ENCODE measurements at places on chromosomes 7 and 10.

DNA sequence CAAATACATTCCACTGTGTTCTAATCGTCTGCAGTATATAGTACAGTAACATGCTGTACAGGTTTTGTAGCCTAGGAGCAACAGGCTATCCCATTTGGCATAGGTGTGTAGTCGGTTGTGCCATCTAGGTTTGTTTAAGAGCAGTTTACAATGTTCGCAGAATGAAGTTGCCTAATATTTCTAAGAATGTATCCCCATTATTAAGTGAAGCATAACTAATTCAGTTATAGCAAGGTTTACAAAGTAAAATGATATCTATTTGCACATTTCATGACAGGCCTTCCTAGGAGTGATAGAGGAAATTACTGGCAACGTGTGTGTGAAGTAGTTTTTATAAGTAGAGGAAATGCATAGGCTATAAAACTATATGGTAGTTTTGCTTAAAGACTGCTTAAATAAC, 4.0 kb downstream of the CREM start:
- DNase-seq: no peak

GRCh38 chr7:121530227-121531174, 134.4 kb upstream of the FAM3C start:
- DNase-seq: peak; percentile 69

GRCh38 chr10:17265468-17265867, 37.4 kb downstream of the VIM start:
- DNase-seq: no peak

GRCh38 chr7:28615091-28615490, 202.8 kb downstream of the CREB5 start:
- DNase-seq: no peak

DNA sequence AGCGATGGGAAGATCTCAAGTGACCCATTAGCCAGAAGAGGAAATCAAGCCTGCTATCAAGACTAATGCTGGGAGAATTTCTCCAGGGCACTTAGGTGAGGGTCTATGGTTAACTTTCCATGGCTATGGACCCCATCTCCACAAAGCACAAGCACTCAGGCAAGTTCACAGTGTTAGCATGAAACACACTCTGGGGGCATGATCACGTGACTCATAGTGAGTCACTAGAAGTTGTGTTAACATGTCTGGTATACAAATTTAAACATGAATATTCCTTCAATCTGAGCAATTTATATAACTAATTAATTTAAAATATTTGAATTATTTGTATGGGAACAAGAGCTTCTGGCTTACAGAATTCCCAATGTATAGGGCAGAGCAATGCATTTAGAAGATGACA, 131.8 kb downstream of the FAM204A start:
- no peak for DNase-seq

GRCh38 chr10:76082232-76082631, 650.8 kb downstream of the LRMDA start:
- no peak for DNase-seq

GRCh38 chr10:10818082-10818481, 199.6 kb upstream of the CELF2 start:
- no peak for DNase-seq

- no peak for DNase-seq
Measured at GRCh38 chr7:23294549-23295400, 4.4 kb upstream of the MALSU1 start.

DNA sequence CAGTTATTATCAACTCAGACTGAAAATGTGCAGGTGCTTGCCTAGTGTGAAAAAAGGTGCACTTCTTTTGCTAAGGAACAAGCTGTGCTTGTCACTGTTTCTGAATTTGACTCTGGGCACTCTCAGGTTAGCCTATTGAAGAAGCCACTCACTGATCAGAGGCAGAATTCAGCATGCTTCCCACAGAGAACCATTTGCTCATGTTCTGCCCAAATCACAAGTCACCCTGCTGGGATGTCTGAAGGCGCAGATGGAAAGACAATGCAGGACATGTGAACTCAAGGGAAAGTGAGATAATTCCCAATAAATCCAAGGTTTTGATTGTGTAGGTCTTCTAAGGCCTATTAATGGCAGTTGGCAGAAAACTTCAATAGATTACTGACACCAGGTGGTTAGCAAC, 47.8 kb upstream of the CSTF2T start:
- no peak for DNase-seq

- DNase-seq: no peak
Measured at GRCh38 chr10:11510736-11511135, 100.7 kb downstream of the USP6NL start.

GRCh38 chr7:124440081-124440480, 325.5 kb downstream of the GPR37 start:
- no peak for DNase-seq

DNA sequence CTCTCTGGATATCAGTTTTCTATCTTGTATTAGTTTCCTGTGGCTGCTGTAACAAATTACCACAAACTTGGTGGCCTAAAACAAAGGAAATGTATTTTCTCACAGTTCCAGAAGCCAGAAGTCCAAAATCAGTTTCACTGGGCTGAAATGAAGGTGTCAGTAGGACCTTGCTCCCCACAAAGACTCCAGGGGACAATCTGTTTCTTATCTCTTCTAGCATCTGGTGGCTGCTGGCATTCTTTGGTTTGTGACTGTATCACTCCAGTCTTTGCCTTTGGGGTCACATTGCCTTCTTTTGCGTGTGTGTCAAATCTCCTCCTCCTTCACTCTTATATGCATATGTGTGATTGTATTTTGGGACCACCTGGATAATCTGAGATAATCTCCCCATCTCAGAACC, 153.0 kb upstream of the PRPS1L1 start:
- DNase-seq: no peak

DNA sequence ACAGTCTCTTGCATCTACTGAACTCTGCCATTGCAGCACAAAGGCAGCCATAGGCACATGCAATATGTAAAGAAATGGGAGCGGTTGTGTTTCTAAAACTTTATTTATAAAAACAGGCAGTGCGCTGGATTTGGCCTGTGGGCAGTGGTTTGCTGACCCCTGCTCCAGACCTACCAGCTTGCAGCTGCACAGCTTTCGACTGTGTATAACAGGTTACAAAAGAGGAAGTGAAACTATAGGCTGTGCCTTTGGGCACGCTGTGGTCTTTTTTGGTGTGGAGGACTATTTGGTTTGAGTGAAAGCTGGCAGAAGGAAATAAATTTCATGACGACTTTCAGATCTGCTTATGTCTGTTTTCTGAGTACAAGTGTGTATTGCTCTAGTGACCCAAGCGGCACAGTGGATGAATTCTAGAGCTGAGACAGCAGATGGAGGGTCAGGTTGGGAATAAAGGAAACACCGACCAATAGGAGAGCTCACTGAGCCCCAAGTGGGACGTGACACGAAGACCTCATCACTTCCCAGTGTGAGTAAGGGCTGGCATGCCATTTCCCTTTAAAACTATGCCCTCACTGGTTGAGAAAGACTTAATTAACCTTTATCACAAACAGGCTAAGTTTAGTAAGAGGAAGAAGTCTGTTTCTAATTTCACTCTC, 152.7 kb downstream of the ANK3 start:
- no peak for DNase-seq

- no peak for DNase-seq
Measured at GRCh38 chr7:134009314-134010110, 117.6 kb upstream of the LRGUK start.

DNA sequence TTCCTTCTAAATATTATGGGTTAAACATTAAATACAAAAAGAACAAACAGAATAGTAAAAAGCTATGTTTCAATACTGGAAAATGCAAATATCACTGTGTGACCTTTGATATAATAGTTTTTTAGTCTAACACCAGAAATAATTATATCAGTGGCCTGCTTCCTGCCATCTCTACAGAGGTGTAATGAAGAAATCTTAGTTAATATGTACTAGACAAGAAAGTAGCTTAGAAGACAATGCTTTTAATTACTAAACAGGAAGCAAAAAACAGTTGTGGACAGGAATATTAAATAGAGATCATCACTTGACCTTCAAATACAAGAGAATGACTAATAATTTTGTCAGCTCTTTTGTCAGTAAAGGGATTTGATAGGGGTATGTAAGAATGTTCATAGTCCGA, 47.4 kb upstream of the LRRN3 start:
- DNase-seq: no peak

DNA sequence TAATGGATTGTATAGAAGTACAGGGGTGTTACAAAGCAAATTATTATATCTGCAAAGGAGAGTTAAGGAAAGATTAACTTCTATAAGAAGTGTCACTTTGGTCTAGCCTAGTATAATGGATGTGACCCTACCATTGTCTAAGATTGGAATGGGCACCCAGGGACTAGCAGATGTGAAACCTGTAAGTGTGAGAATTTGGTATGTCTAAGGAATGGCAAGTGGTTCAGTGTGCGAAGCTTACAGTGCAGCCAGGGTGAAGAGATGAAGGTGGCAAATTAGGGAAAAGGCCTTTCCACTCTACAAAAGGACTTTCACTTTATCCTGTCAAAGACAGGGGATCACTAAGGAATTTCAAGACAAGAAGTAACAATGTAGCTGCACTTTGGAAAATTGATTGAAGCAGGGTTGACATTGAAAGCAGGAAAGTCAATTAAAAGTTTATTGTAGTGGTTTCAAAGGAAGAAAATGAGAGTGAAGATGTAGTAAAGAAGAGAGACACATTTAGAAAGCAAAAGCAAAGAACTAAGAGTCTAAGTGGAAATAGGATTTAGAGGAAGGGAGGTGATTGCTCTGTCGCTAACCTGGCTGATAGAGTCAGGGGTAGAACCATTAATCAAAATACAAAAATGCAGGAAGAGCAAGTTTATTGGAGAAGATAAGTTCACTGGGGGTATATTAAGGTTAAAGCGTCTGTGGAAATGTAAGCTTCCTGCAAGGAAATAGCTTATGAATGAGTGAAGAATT, 47.4 kb downstream of the KCND2 start:
- no peak for DNase-seq

GRCh38 chr10:59434463-59435321, 72.3 kb upstream of the FAM13C start:
- DNase-seq: no peak

DNA sequence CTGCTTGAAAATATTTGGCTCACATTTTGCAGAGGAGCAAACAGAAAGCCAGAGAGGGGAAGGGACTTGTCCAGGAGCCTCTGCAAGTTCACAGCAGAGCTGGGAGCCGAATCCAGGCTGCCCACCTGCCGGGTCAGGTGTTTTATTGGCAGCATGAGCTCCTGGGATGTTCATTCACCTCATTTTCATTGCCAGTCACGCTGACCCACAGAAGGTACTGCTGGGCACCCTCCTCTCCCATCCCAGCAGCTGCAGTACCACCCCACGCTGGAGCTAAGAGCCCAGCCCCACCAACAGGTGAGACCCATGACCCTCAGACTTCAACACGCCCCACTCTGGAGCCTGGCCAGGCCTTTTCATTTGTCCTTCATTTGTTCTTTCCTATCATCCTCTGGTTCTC, 102.7 kb downstream of the GRID1 start:
- DNase-seq: peak; percentile 22

GRCh38 chr7:131692131-131692960, 135.9 kb upstream of the PODXL start:
- DNase-seq: peak; percentile 77

GRCh38 chr10:33304423-33305225, 29.8 kb downstream of the NRP1 start:
- no peak for DNase-seq

DNA sequence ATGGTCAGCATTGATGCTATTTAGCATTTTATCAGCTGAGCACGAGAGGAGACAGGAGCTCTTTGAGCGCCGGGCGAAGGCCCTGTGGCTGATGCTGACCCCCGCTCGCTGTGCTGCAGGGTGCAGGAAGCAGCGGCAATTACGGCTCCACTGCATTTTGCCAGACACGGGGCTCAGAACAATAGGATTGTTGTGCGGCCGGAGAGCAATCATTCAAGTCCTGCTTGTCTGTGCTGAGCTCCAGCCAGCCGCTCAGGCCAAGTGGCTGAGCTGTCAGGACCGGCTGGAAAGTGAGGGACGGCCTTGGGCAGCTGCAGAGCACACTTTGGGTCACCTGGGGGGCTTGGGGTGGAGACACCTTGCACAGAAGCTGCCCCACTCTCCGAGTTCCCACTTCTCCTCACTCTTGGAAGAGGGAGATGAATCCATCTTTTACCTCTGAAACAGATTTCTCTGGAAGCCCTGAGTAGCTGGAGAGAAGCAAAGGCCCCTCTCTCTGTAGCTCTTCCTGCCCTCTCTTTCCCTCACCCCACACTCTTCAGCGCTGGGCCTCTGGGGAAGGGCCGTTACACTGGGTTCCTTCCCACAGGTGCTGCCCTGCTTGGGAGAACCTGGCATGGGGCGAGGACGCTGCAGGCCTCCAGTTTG, 17.3 kb upstream of the ADARB2 start:
- no peak for DNase-seq

DNA sequence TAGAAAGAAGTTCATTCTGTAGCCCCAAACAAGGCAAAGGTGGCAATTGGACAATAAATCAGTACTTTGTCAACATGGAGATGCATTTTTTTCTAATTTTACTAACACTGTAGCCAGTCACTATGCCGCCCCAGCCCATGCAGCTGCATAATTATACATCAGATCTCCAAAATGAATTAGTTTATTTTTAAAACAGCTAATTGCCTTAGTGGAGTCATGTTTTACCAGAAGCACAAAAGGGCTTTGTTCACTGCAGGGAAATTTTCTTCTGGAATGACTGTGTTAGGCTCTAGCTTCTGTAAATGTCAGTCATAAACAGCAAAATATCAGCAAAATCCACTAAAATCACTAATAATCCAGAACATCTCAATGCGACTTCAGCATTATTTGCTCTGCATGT, 20.1 kb upstream of the HDAC9 start:
- DNase-seq: no peak

- DNase-seq: no peak
Measured at GRCh38 chr7:130144312-130145171, 60.7 kb downstream of the TMEM209 start.

DNA sequence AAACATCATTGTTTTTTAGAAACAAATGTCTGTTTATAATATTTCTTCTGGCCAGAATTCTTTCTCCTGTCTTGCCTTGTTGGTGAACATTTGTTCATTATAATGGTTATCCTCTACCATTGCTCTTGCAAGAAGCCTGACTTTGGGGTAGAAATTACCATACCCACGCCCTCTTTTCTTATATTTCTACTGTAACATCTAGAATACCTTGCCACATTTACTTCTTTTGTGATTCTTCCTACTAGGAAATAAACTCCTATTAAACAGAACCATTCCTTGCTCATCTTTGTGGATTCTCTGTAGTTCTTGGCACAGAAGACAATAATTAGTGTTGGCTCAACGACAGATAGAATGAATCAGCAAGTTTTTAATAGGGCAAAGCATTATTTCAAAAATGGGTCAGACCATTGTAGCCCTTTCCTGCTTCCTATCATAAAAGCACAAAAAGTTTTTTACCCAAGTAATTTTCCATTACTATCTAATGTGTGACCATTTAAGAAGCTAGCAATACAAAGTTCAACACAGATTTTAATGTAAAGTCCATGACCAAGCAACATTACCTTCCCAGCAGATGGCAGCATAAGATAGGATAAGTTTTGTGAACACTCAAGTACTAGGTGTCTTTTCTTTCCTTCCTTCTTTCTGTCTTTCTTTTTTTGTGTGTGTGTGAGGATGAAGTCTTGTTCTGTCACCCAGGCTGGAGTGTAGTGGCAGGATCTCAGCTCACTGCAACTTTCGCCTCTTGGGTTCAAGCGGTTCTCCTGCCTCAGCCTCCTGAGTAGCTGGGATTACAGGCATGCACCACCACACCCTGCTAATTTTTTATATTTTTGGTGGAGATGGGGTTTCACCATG, 270.4 kb downstream of the HGF start:
- DNase-seq: no peak

- DNase-seq: no peak
Measured at GRCh38 chr7:52423251-52423650, 612.2 kb upstream of the POM121L12 start.

Data from activated effector memory CD4-positive, alpha-beta T cell treated with anti-CD3 and anti-CD28 coated beads, Interleukin-2, amount 50 U/mL, for 16 hours (primary cell).